NCI-H2081 (cell line): ENCODE measurements at places on chromosomes 11 and 22.

- DNase-seq = no peak
Observed at GRCh38 chr11:88179141-88179540, 3.9 kb upstream of the RAB38 start.

DNA sequence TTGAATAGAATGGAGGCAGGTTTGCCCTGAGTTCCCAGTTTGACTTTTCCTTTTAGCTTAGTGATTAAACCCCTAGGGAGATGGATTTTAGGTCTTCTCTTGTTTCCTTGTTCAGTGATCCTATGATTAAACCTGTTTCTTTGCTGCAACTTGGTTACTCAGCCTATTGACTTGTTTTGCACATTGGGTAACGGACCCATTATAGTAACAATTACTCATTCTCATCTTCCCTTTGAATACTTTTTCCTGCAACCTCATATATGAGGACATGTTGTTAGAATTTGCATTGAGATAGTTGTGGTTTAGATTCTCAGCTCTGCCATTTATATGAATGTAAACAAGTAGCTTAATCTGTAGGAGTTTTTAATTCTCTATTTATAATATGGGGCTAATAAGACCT, 489.2 kb upstream of the CNTN5 start:
- no peak for DNase-seq

GRCh38 chr11:119936426-119936825, 201.5 kb downstream of the TRIM29 start:
- no peak for DNase-seq

DNA sequence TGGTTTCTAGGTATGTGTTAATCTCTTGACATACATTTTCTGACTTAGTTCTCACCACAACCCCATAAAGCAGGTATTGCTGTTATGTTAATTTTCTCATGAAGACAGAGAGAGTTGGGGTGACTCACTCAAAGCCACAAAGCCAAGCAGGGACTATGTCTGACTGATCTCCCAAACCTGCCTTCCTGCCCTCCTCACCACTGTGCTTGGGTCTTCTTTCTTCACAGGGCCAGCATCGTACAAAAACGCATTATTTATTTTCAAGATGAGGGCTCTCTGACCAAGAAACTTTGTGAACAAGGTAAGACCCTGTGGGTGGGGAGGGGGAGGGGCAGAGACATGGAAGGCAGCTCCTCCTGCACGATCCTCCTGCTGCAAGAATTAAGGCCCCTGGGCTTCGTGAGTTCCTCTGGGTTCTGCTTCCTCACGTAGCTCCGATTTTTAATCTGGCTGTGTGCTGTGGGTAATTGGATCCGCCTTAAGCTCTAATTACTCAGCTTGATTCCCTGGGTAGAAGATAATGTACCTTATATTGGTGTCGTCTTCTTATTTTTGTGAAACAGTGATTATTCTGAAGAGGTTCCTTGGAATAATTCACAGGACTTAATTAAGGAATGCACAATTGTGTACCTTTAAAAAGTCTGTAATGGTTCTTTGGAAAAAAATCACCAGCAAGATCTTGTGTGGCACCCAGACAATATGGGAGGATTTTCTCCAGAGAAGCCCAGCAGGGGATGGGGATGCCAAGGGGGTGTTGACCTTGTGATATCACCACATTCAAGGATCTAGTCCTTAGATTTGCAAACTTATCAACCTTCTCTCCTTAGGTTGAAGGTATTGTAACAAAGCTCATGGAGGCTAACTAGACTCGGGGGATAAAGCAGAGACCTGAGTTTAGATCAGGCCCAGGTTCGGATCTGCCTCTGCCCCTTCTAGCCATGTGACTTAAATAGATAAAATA, 112.9 kb downstream of the SPON1 start:
- DNase-seq = no peak
